ENCODE measurements at places on chromosomes 13 and 19.

DNA sequence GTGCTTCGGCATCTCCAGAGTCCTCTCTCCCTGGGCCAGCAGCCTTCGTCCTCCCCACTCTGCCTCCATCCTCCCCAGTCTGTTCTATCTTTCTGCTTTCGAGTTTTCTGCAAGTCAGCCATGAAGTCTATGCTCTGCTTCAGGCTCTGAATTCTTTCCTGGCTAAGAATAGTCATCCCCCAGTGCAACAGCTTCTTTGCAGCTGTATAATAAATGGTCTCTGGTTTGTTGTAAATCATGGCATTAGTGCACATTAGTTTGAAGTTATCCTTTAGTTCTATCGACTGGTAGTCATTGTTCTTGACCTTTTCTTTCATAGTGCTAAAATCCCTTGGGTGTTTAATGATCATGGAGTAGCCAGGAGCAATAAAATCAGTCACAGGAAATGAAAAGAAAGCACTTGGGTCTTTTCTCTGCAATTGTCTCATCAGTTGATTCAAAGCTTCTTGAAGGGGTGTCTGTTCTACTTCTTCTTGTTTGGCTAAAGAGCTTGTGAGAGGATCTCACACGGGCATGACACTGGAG, 46.2 kb upstream of the SOX21 start:
- DNase-seq = no peak

- DNase-seq = no peak
These were observed 1.5 kb downstream of the TCF3 start for GRCh38 chr19:1650650-1651567.

DNA sequence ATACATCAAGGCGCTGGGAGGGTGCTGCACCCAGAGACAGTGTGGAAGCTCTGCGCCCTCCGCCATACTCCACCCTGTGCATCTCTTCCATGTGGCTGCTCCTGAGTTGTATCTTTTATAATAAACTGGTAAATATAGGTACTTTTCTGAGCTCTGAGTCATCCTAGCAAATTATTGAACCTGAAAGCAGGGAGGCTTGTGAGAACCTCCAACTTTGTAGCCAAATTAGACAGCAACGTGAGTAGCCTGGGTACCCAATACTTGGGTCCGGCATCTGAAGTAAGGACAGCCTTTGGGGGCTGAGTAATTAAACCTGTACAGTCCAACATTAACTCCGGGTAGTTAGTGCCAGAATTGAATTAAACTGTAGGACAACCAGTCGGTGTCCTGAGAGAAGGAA, 57.4 kb downstream of the RUBCNL start:
- DNase-seq = no peak

GRCh38 chr13:101523154-101524131, 71.0 kb downstream of the ITGBL1 start:
- DNase-seq = no peak

GRCh38 chr13:66399873-66400272, 830.3 kb downstream of the PCDH9 start:
- no peak for DNase-seq

GRCh38 chr19:4873930-4874329, 6.5 kb upstream of the PLIN3 start:
- DNase-seq = no peak

GRCh38 chr13:38090913-38091312, 221.3 kb upstream of the TRPC4 start:
- DNase-seq = no peak

DNA sequence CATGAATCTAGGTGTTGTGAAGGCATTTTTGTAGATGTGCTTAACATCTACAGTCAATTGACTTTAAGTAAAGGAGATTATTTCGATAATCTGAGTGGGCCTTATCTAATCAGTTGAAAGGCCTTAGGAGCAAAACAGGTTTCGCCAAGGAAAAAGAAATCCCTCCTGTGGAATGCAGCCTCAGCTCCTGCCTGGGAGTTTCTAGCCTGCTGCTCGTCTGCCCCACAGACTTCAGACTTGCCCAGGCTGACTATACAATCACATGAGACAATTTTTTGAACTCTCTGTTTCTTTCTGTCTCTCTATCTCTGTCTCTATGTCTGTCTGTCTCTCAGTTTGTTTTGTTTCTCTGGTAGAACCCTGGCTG, 312.5 kb downstream of the OLFM4 start:
- DNase-seq = no peak

All from GF-D8 (cell line).